ENCODE measurements at places on chromosomes 11 and 22. TPM values are rescaled to one million over a fixed set of nuclear protein-coding genes. Genes with fewer than 3 reads are reported as not detected.
A peak's percentile ranks its signal among the peaks of the same experiment; 100 is the strongest.

The PLEKHA7 gene
- total RNA-seq = 1.3 TPM

The MS4A6A gene
- not detected for total RNA-seq

GRCh38 chr11:100624346-100624745 lies 62.7 kb upstream of the ARHGAP42 start:
- peak; percentile 61 for DNase-seq

DNA sequence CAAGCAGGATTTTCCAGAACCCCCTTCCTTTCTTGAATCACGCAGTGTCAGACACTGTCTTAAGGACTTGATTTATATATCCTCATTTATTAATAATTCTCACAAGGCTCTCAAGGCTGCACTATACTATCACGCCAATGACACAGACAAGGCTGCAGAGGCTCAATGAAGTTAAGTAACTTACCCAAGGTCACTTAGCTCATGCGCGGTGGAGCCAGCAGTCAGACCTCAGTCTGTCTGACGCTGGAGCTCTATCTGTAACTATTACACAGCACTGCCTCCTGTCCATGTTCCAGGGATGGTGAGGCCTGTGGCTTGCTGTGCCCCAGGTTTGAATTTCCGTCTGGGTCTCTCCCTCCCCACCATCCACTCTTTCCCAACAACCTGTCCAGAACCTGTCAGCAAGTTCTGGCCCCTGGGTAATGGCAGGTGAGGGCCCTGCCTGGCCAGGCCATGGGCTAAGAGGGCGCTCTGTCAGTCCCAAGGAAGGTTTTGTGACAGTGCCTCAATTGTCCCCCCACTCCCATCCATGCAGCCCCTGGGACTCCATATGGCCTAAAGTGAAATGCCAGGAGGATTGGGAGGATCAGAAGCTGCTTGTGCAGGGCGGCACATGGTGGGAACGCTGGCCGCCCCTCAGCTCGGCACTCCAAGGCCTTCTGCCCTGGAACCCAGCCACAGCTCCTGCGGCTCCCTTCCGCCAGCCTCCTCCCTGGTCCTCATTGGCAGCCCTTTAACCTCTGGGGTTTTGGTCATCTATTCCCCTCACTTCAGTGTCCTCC lies 8.6 kb downstream of the KCNC1 start:
- no peak for DNase-seq

The HTR3A gene
- total RNA-seq = not detected

Measured in HT1080 (cell line).